ENCODE measurements at places on chromosomes 4 and X.

DNA sequence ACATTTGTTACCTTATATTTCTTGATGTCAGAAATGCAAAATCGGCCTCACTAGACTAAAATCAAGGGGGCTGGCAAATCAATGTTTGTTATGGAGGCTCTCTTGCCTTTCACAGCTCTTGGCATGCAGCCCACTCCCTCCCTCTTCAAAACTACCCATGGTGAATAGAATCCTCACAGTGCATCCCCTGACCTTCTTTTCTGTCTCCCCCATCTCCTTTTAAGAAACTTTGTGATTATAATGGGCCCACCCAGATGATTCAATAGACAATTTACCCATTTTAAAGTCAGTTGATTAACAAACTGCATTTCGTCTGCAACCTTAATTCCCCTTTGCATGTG lies 184.0 kb downstream of the PCDH7 start:
- no peak for DNase-seq

DNA sequence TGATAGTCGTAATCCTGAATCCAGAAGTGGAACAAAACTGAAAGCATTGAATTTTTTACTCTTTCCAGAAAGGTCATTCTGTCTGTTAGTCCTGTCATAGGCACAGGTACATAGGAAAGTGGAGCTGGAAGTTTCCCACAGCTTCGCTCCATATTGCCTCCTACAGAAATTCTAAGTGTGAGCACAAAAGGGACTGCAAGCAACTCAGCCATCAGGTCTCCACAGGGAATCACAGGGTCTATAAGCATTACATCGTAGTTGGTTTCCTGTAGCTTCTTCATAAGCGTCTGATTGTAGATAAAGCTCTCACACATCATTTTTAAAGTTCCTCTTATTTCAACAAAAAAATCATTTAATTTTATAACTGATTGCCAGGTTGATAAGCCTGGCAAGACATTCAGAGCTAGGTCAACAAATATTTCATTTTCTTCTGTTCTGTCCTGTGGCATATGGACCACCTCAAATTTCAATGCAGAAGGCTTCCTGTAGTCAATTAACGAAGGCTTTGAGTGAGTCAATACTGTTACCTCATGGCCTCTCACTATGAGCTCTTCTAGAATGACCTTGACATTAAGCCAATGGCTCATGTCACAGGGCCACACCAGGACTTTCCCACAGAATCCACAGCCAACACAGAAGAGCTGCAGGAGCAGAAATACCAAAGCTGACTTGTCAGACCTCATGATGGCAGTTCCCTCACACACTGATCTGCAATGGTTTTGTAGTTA lies at the start of gene UGT2A3:
UGT2A3 (minus strand) TSS at position 727 of the 728 bp plus-strand sequence; CDS start at position 683, 44 bp downstream.
- no peak for DNase-seq

DNA sequence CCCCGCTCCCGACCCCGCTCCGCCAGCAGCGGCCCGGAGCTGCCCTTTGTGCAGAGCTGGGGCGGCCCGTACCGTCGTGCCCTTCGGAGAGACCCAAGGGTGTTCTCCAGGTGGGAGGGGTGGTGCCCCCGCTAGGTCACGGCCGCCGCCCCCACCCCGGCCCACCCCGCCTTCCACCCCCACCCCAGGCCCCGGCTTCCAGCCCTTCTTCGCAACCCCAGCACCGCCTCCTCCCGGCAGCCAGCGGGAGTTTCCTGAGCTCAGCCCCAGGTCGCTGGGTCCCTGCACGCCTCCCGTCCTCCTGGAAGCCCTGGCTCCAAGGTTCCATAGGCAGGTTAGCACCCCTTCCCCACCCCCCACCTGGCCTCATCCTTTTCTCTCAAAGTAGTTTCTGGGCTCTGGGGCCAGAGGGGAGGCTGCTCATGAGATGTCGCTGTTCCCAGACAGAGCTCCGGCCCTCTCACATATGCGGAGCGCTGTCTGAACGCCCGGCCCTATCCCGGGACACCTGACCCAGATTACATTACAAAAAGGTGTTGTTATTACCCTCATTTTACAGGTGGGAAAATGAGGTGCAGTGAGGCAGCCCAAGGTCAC lies 25.2 kb upstream of the FGFR3 start:
- DNase-seq, result no peak

DNA sequence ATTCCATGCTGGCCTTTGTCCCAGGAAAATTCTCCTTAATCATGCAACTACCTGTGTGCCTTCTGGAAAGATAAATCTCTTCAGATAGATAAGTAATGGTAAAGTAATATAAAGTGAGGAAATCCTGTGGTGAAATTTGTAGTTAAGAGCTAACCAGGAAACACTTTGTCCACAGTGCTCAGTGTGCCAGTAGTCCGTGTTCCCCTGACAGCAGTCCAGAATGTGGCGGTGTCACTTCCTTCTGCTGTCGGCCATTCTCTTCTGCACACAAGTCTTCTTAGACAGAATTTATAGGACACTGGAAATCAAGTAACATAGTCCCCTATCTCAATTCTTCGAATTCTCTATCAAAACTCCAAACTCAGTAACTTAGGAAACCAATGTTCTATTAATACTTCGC lies 5.7 kb upstream of the CXXC4 start:
- no peak for DNase-seq

GRCh38 chr4:145484225-145484846 lies 2.7 kb downstream of the SMAD1 start:
- no peak for DNase-seq

GRCh38 chr4:39124885-39125599 lies 57.3 kb upstream of the WDR19 start:
- no peak for DNase-seq

DNA sequence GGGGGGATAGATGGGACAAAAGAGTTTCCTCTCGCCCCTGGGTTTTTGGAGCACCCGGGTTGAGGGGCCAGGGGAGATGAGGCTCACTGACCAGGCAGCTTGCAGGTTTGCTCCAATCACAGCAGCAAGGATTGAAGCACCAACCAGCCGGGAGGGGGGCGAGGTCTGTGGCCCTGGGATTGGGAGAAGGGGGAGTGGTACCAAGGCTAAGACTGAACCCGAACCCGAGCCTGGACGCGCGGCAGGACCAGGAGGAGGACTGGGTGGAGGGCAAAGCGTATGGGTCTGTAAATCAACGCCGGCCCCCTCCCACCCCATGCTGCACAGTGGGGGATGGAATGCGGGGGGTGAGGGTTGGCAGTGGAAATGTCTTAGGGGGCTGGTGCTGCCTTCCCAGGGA lies 3.5 kb downstream of the SOX3 start:
- no peak for DNase-seq
